ENCODE measurements at places on chromosomes 13 and 19.

DNA sequence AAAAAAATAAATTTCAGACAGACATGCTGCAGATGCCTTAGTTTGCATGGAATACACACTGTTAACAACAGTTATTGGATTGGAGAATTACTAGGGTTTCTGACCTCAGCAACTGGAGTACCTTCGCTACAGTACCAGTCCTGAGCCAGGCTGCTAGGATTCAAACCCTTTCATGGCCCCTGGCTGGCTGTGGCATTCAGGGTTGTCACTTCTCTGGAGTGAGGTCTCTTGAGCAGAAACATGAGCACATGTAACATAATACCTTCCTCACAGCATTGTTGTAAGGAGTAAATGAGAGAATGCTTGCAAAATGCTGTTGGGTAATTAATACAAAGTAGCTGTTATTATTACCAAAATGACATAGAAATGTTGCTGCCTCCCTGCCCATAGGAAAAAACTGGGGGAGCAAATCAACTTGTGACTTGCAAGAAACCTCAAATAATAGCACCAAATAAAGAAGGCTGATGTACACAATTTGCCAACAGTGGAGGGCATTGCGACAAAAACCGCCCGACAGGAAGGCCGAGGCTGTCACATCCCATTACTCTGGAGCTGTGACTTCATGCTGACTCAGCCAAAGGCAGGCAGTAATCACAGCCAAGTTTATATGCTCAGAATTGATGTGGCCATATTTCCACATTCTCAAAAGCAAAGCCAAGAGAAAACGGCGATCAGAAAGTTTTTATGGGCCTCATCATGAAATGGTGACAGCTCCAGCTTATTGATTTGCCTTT, 100.4 kb downstream of the RFC3 start:
- no peak for DNase-seq

- DNase-seq: no peak
Observed at GRCh38 chr13:60671386-60671785, 274.4 kb downstream of the TDRD3 start.

DNA sequence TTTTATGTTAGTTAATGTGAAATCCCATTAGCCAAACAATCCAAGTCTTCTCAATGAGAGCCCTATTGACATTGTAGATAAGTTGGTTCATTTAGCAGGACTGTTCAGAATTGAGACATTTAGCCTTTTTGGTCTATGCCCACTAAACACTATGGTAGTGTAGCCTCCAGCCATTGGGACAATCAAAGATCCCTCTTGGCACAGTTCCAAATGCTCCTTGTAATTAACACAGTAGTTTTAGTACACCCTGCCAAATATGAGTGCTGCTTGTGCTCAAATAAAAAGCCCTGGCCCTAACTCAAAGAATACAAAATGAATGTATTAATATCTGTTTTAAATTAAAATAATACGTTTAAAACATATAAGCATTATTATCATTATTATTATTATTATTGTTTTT, 15.4 kb upstream of the FAM216B start:
- DNase-seq: no peak

- DNase-seq: peak; percentile 72
Observed at GRCh38 chr19:19032420-19033175, 719 bp downstream of the SUGP2 start.

GRCh38 chr19:10884274-10884673, 12.9 kb downstream of the CARM1 start:
- DNase-seq: no peak

DNA sequence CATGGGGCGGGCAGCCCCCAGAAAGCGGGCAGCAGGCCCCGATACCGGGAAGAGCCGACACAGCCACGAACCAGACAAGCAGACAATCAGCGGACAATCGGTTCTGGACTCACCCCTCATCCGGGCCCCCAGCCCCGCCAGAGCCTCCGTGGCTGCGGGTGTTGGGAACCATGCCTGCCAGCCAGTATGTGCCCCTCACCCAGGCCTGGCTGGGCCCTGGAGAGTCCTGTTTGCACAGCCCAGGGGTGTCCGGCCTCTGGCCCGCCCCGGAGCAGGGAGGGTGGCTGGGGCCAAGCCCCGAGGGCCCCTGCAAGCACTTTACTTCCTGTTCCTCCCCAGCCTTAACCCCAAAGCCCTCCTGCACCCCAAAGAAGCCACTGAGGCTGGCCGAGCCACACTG, 7.8 kb downstream of the PODNL1 start:
- no peak for DNase-seq

- DNase-seq: no peak
Observed at GRCh38 chr19:54707962-54708361, 16.3 kb upstream of the KIR3DL3 start.

GRCh38 chr19:49515767-49516166, 3.3 kb downstream of the FCGRT start:
- DNase-seq: no peak

DNA sequence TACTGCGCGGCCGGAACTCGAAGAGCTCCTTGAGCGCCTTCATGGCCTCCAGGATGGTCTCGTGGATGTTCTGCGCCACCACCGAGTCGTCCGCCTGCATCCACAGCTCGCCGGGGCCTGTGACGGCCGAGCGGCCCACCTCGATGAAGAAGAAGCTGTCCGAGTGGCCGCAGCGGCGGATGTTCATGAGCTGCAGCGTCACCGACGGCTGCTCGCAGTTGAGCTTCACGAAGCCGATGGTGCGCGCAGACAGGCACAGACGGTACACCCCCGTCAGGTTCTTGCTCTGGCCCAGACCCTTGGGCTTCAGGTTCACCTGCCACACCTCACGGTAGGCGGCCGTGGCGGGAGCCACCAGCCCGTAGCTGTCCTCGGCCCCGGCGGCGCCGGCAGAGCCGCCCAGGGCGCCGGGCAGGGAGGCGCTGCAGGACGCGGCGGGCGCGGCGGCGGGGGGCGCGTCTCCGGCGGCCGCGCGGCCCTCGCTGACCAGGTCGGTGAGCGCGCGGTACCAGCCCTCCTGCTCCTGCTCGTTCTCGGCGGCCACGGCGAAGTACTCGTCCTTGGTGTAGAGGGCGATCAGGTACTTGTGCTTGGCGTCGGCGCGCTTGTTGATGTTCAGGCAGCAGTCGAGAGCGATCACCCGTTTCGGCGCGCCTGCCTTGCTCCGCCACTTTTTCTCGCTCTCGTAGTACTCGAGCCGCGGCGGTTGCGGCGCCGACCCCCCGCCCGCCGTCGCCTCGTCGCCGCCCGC, 1.1 kb downstream of the IRS2 start:
- no peak for DNase-seq

DNA sequence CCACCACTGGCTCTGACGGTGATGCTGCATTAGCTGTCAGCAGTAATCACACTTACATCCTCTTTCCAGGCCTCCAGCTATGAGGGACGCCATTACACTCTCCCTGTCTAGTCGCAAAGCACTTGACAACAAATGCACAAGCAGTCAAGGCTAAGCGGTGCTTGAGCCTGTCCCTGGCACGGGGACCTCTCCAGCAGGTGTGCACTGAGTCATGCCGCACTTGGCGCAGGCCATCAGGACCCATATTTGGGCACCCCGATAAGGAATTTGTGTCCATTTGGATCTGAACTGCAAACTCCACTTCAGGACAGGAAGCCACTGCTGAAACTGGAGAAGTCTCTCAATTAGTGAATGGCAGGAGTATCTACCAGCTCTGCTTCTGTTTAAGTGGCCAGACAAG, 301.9 kb upstream of the OBI1 start:
- no peak for DNase-seq

GRCh38 chr19:5961969-5962945, 15.7 kb downstream of the RANBP3 start:
- no peak for DNase-seq

DNA sequence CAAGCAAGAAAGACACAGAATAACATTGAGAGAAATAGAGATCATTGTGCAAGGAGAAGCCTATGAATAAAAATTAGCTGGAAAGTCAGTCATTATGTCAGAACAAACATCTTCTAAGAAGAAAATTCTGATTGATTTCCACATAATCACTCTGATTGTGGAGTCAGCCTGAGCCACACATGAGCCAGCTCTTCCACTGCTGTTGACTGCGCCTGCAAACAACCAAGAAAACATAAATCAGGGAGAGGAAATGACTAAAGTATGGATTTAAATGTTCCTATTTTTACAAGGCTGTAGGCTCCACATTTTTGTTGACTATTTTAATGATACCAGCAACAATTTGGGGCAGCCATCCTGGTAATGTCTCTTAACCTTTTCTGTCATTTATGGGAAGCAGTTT, 962.3 kb downstream of the EFNB2 start:
- no peak for DNase-seq

DNA sequence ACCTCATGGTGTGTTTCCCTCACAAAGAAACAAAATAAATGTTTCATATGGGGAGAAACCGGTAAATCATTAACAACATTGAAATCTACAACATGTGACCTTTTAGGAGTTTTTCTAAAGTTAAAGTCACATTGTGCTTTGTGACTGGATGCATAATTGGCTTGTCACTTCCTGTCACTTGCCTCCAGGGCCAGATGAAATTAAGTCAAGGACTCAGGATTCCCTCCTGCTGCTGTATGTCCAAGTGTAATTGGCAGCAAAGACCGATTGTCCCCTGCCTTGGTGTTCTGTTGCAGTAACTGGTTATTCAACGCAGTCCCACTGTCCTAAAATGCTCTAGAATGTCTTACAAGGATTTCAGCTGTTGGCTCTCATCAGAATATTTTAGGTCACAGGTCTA, 448.2 kb downstream of the LIG4 start:
- DNase-seq: no peak

DNA sequence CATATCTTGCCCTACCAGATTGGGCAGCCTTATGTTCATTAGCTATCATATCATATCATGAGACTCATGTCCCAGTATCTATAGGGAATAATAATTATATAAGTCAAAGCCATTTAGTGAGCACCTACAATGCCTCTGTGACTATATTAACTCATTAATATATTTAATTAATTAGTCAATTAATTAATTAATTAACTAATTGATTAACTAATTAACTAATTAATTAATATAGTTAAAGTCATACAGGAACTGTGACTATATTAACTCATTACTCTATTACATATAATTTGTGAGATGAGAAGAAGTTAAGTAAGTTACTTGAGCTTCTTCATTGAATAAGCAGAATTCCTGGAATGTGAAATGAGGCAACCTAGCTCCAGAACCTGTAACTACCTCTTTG, 588.3 kb upstream of the SLITRK1 start:
- DNase-seq: no peak

DNA sequence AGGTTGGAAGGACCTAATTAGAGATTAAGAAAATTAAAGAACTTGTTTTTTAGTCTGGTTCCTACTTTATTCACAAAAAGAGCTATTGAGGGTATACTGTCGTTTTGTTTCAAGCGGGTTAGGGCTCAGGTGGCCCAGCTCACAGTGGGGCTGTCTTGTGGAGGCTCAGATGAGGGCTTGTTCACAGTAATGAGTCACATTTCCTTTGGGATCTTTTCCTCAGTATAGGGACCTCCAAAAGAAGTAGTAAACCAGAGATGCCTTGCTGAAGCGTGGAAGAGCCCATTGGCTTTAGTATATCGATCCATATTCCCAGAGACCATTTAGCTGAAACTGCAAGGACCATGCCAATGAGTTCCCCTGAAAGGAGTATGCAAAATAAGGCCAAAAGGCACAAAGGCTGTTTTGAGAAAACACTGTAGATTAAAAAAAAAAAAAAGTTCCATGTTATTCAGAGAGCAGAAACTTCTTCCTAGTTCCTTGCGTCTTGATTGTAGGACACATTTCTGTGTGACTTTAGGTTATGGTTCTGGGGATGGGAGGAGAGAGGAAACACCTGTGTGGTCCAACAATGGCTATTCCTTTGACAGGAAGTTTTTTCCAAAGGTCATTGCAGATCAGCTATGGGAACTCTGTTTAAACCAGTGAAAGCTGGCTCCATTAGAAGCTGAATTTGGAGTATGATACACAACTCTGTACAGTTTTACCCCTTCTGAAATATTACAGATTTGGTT, 32.8 kb upstream of the GPI start:
- DNase-seq: no peak

DNA sequence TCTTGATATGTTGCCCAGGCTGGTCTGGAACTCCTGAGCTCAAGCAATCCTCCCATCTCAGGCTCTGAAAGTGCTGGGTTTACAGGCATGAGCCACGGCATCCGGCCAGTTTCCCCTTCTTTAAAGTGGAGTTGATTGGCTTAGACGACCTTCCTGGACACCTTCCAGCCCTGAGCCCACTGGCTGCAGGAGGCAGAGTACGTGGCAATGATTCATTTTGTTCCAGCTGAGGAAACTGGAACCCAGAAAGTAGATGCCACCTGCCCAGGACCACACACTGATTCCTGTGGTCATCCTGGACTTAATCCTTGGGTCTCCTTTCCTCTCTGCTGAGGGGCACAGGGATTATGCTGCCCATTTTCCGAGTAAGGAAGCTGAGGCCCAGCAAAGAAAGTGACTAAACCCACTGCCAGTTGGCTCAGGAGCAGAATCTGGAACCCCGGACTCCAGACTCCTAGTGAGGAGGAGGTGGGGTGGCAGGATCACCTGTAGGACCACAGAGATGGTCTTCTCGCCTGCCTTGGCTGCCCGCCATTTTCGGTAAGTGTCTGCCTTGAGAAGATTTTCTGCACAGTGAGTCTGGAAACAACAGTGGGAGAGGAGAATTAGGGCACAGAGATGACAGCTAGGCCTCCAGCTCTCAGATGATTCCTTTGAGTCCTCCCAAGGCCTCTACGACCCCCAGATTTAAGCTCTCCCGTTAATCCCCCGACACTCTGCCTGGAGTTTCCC, 737 bp downstream of the XRCC1 start:
- no peak for DNase-seq

- DNase-seq: no peak
Observed at GRCh38 chr13:107065036-107065435, 497.1 kb upstream of the ARGLU1 start.

- no peak for DNase-seq
Observed at GRCh38 chr13:36445891-36446351, 13.6 kb downstream of the CCNA1 start.

- DNase-seq: no peak
Observed at GRCh38 chr19:7729211-7729610, 2.7 kb downstream of the CLEC4G start.

- no peak for DNase-seq
Observed at GRCh38 chr13:35499676-35500075, 23.2 kb upstream of the MAB21L1 start.

DNA sequence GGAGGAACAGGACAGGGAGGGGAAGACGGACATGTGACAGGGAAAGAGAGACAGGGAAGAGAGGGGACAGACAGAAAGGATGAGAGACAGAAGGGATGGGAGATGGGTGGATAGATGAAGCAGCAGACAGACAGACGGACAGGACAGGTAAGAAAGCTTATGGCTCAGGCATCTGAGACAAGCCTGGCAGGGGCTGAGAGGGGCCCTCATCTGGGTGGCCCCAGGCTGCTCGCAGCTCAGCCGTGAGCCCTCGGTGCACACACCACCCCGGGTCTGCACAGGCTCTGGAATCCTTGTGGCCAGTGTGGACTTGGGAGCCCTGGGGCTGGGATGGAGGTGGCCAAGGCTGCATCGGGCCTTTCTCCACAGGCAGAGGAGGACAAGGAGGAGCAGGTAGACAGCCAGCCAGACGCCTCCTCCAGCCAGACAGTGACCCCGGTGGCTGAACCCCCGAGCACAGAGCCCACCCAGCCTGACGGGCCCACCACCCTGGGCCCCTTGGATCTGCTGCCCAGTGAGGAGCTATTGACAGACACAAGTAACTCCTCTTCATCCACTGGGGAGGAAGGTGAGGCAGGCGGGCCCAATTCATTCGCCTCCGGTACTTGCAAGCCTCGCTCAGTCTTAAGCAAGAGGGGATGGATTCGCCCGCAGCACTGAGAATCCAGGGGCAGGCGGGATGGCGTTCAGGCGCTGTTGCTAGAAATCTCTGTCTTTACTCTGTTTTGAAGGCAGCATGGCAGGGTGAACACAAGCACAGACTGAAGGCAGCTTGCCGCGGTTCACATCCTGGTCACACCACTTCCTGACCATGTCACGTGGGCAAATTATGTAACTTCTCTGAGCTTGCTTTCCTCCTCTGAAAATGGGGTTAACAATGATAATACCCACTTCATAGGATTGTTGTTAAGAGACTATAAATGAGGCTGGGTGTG, 14.0 kb downstream of the GRAMD1A start:
- no peak for DNase-seq

Data from AG04449 (cell line).